ENCODE measurements at places on chromosomes 6 and 20.

- DNase-seq: no peak
These were observed 39.3 kb downstream of the ARID1B start for GRCh38 chr6:156816505-156816904.

GRCh38 chr6:133977983-133978895 is 25.2 kb downstream of the TBPL1 start:
- DNase-seq: no peak

- no peak for DNase-seq
These were observed 1053.4 kb upstream of the CITED2 start for GRCh38 chr6:140427842-140428241.

GRCh38 chr6:89842228-89842627 is 12.5 kb downstream of the CASP8AP2 start:
- DNase-seq: no peak

GRCh38 chr6:36479256-36479655 is 36.5 kb downstream of the KCTD20 start:
- no peak for DNase-seq

DNA sequence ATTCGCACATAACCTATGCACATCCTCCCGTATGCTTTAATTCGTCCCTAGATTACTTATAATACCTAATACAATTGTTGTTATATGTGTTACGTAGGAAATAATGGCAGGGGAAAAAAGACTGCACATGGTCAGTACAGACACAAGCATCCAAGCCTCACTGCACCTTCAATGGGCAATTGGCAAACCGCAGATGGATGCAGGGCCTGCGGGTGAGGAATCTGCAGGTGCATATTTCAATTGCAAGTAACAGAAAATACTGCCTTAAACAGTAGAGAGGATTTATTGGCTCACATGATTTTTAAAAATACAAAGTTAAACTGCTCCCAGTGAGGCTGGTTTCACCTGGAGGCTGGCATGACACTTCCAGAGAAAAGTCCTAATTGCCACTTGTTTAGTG is 142.1 kb upstream of the MLN start:
- DNase-seq: no peak

DNA sequence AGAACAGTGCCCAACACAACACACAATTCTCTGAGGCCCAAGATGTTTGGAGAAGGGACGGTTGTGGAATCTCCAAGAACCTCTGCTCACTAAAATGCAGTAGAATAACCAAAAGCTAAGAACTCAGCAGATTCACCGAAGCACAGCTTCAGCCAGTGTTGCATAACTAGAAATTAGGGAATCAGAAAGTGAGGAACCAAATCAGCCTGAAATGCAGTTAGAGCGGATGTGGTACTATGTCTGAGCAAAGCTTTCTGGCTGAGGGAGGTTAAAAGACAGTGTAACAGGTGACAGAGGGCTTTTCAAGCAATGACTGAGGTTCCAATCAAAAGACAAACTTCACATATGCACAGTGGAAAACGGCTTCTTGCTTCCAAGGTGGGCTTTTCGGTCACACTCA is 197.9 kb upstream of the KCNK16 start:
- DNase-seq: no peak

GRCh38 chr6:16713597-16713996 is 47.7 kb downstream of the ATXN1 start:
- no peak for DNase-seq

GRCh38 chr6:43886717-43887339 is 116.8 kb downstream of the VEGFA start:
- DNase-seq: no peak

- DNase-seq: no peak
These were observed 13.0 kb upstream of the TGM2 start for GRCh38 chr20:38178065-38178491.

GRCh38 chr20:33909331-33909921 is 84.3 kb upstream of the RALY start:
- peak; percentile 25 for DNase-seq

GRCh38 chr20:23658336-23658735 is 20.6 kb upstream of the CST3 start:
- no peak for DNase-seq

DNA sequence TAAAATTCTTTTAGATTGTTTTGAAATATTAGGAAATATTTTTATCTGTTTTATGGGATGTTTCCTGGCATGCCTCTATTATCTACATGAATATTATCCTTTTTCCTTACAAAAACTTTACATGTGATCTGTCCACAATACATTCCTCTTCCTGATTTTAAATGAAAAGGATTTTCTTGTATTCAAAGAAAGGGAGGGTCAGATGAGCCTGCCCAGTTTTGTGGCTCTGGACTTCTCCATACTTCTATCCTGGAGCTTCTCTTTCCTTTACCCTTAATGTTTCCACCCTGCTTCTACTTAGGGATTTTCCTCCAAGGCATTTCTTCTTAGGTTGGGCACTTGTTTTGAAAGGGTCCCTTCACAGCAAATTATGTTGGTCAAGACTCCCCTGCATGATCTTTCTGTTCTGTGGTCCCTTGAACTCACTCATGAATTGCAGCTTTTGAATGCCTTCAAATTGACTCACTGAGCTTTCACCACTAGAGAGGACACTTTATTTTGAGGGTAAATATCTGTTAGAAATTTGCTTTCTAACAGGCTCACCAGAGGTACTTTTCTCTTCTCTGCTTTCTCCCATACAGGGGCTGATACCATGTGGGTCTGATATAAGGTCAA is 104.9 kb downstream of the CENPW start:
- no peak for DNase-seq

DNA sequence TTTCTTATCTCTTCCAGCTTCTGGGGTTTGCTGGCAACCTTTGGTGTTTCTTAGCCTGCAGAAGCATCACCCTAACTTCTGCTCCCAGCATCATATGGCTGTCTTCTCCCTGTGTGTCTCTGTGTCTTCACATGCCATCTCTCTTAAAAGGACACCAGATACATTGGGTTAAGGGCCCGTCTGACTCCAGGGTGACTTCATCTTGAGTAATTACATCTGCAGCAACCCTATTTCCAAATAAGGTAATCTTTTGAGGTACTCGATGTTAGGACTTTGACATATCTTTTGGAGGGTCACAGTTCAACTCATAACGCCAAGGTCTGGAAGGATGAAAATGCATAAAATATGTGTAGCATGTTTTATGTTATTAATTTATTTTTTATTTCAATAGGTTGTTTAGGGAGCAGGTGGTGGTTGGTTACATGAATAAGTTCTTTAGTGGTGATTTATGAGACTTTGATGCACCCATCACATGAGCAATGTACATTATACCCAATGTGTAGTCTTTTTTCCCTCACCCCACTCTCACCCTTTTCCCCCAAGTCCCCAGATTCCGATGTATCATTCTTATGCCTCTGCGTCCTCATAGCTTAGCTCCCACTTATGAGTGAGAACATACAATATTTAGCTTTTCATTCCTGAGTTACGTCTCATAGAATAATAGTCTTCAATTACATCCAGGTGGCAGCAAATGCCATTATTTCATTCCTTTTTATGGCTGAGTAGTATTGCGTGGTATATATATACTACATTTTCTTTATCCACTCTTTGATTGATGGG is 131.1 kb downstream of the TBXT start:
- no peak for DNase-seq

GRCh38 chr6:168182366-168182765 is 103.4 kb upstream of the FRMD1 start:
- no peak for DNase-seq

DNA sequence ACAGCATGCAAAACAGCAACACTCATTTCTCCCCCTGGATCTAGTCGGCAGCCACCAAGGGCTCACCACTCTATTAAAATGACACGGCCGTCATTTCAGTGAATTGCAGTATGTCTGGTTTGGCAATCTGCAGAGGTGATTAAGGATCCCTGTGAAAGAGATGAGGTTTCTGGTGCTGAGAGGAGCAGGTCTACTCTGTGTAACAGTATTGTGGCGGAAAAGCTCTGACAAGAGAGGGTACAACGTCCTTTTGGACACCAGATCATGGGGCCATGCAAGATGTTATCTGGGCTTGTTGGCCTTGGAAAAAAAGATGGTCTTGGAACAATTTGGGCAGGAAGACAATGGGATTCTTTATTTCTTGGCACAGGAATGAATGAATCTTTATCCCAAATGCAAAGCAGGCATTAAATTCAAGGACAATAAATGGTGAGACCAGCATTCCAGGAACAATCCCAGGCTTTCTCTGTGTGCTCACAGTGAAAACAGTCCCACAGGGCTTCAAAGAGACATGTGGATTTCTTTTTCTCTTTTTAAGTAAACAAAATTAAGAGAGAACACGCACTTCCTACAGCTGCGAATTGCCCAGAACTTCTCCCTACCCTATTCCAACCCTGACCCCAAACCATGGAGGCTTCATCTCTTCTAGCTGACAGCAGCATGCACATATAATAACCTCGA is 33.7 kb upstream of the ADGRF1 start:
- no peak for DNase-seq

DNA sequence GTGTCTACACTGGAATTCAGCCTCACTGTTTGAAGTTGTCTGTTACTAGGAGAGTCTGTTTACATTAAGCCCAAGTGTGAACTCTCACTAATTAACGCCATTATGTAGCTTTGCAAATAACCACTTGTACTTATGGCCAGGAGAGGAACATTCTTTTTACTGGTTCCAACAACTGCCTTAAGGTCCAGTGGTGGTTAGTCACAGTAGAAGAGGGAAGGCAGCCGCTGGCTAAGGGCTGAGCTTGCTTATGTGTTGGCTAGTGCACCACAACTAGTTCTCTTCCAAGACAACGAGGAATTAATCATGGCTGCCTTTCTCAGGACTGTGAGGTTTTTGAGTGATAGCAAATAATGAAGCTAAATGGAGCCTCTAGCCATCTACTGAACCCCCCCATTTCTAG is 14.9 kb upstream of the SLC22A23 start:
- DNase-seq: no peak

DNA sequence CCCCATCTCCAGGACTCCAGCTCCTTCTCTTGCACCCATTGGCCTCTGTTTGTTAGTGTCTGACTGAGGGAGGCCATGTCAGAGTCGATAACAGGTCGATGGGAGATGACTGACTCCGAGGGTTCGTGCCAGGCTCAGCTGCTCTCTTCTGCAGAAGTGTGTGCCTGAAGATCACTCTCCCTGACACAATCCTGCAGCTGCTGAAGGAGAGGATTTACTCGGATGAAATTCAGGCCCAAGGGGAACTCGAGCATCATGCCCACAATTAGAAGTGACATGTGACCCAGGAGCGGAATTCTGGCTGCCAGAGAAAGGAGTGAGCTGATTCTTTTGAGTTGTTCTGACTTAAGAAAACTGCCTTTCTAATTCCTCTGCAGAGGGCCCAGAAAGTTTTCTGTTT is 318.2 kb downstream of the MAFB start:
- DNase-seq: no peak

DNA sequence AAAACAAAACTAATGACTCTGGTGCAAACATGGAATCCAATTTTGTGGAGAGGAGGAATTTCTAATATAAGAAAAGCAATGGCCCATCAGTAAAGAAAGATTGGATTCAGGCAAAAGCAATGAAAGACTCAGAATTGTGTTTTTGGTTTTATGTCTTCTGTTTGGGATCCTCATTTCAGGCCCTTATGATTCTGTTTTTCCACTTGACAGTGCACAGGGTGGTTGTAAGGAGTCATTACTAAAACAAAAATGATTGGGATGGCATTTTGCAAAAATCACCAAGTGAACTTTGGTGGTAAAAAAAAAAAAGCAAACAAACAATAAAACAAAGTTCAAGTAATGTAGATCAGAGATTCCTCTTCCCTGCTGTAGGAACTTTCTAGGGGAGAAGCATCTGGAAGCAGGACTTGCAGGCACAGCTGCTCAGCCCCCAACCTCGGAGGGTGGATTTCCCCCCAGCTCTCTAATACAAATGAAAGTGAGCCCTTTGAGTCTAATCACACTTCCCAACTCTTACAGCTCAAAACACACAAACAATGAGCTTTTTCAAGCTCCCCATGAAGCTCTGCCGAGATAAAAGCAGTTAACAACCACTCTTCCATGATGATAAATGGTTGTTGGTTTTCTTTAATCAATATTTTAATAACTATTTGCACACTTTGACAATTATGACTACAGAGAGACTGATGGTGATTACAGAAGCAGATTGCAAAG is 177.7 kb downstream of the ZDHHC14 start:
- no peak for DNase-seq

- DNase-seq: no peak
These were observed 215.4 kb downstream of the RFPL4B start for GRCh38 chr6:112562301-112563231.

DNA sequence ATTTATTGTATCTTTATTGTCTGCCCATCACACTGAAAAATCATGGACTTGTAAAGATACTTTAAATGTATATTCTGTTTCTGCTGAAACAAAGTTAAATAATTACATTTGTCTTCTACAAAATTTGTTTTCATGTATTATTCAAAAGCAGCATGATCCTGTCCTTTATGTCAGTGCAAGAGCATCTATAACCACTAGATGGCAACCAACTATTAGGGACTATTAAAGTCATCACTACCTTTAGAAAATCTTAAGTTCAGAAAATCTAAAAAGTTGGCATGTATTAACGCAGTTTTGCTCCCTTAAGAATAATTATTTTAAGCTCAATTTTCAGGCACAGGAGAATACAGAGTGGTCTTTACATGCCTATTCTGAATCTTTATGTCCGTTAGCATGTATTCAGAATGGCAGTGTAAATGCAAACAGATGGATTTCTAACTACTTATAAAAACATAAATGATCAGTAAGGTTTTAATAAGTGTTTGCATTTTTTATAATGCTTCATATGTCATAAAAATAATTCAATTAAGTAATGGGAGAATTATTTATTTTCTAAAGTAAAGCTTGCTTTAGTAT is 17.8 kb downstream of the TMEM30A start:
- DNase-seq: no peak

DNA sequence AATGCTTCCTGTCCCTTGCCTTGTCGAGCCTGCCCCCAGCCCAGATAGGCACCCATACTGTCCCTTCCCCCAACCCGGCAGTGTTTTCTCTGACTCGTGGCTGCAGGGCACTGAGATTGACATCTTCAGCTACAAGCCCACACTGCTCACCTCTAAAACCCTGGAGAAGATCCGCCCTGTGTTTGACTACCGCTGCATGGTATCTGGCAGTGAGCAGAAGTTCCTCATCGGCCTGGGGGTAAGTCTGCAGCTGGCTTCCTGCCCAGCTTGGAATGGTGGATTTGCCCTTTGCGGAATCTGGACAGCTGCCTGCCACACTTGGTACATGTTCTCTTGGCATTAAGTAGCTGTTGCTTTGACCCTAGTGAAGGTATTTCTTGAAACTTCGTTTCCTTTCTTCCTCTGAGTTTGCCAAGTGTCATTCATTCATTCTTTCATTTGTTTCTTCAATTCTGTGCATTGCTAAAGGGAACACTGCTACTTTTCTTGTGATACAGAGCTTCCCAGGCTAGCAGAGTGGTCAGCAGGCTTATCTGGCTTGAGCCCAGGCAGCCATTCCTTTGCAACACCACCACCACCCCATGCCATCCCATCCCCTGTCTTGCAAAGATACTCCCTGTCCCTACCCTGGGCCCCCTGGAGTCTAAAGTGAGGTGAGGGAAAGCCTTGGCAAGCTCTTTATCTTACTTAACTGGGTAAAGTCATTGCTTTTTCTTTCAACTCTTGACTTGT is 26.2 kb downstream of the CCDC167 start:
- no peak for DNase-seq

GRCh38 chr6:40894962-40895799 is 143.8 kb downstream of the UNC5CL start:
- no peak for DNase-seq

GRCh38 chr6:109305028-109305427 is 77.2 kb downstream of the CD164 start:
- no peak for DNase-seq
